ENCODE measurements at places on chromosomes 3 and 15.

DNA sequence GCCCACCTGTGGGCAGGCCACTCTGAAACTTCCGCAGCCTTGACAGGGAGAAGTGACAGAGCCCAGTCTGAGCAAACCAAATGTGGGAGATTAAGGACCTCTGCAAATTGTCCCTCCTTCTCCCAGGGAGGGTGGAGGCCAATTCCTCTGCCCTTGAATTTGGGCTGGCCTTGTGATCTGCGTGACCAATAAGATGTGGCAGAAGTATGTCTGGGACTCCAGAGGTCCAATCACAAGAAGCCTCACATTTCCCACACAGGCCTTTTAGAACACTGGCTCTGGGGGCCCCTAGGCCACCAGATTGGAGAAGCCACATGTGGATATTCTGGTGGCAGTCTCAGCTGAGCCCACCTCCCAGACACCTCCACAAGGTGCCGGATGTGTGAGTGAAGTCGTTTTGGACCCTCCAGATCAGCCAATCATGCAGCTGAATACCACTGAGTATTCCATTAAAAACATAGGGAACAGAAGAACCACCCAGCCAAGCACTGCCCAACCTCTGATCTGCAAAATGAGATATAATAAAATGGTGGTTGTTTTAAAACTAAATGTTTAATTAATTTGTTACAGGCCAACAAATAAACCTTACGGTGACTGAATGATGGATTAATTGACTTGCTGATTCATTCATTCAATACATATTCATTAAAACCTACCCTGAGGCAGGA lies 150.3 kb downstream of the NUP210 start:
- DNase-seq, result no peak

DNA sequence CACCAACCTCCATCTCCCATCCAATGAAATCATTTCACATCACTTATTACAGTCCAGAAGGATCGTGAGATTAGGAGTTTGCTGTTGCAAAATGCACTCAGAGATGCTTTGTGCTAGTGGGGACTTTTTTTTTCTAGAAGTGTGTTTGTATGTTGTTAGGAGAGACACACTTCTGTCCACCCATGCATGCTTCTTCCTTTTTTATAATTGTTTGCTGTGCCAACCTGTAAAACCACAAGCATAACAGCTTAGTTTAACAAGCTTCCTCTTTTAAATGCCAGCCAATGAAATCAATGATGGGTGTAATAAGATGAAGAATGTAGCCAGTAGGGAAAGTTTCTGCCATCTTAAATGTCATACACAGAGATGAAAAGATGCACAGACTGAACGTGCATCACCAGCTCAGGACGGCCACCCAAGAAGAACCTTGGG lies 305.6 kb upstream of the STT3B start:
- DNase-seq, result no peak

DNA sequence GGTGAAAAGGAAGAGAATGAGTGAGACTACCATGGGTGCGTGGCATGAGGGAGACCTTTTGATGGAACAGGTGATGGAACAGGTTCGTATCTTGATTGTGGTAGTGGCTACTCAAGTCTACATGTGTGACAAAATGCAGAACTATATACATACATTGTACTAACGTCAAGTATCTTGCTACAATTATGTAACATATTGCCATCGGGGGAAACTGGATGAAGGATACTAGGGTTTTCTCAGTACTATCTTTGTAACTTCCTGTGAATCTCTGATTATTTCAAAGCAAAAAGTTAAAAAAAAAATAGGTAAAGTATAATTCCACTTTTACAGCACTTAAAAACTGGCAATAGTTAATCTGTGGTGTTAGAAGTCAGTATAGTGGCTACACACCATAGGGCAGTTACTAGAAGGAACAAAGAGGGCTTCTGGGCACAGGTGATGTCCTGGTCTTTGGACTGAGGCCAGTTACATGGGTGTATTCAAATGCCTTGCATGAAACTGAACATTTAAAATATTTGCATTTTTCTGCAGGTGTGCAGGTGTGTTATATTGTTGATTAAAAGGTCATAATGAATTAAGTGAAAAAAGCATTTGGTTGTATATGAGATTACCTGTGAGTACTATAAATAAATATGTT lies 61.4 kb downstream of the LRRK1 start:
- DNase-seq, result no peak

GRCh38 chr15:93553167-93553935 lies 464.3 kb upstream of the RGMA start:
- no peak for DNase-seq

DNA sequence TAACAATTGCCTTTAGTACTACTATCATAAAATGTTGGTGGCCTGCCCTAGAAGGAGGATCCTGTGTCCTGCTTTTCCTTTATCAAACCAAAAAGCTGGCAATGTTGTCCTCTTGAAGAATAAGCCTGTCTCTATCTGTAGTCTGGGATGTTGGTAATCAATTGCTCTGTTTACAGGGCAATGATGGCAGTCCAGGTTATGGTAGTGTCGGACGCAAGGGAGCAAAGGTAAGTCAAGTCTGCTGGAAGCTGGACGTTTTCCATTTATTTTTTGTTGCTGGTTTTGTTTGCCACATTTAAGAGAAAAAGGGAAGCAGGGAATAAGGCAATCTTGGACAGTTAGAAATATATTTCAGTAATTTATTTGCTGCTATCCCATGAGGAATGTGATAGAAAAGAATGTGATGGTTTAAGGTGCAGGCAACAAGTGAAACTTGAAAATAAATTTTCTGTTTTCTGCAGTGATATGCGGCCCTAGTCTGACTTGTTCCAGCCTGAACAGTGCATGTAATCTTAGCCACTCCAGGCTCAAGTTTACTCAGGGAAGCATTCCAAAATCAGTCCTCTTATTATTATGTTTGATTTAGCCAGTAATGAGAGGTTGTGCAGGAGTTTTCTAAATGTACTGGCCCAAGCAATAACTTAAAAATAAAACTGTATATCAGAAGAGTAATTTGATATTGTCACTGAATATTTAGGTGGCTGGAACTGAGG lies 110.3 kb downstream of the COL6A6 start:
- DNase-seq, result no peak

- no peak for DNase-seq
Measured at GRCh38 chr3:54964081-54964480, 36.2 kb upstream of the LRTM1 start.

DNA sequence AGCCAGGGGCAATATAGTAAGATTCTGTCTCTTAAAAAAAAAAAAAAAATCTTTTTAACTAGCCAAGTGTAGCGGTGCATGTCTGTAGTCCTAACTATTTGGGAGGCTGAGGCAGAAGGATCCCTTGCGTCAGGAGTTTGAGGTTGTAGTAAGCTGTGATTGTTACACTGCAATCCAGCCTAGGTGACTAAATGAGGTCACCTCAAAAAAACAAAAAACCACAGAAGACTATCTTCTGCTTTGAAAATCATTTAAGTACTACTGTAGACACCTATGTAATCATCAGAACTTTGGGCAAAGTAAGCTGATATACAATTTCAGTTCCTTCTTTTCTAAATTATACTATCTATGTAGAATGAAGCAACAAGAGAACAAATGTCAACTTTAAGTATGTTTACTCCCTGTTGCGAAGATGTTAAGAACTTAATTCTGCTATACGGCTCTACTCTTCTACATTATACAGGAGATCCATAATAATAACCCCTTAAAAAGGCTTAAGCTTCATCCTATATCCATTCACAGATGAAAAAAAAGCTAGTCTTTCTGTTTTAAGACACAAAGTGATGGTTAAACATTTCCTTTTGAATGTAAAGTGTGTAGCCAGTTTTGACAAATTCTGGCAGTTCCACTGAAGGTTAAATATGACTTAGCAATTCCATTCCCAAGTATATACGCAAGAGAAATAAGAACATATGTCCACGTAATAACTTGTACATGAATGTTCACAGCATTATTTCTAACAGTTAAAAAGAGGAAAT lies 15.2 kb downstream of the DAZL start:
- DNase-seq, result no peak

GRCh38 chr3:78858910-78859309 lies 908.9 kb downstream of the ROBO1 start:
- DNase-seq, result no peak

DNA sequence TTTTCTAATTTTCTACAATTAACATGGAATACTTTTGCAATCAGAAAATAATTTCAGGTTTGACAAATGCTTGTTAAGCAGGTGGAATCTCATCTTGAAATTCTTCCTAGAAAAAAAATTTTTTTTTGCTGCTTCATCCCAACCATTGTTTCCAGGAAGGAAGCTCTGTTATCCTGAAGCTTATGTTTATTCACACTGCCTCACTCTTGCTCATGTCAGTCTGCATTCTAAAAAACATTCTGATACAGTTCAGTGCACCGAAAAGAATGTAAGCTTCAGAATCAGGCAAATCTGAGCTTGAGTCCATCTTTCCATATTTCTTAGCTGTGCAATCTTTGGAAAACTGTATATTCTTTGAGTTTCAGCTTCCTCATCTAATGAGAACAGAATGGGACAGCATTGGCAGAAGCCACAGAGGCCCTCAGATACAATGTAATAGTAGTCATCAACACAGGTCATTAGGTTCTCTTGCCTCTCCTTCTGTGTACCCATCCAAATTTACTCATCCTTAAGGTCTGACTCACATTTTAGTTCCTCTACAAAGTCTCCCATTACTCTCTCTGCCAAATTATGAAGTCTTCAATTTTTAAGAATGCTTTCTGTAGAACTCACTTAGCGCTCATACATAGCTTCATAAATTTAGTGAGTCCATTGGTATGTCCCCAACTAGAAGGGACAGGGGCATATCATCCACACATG lies 881.8 kb upstream of the NR2F2 start:
- DNase-seq, result peak; percentile 33
